Heart left ventricle (tissue), 16 donors: ENCODE measurements at places on chromosomes 5 and 9.
A peak's percentile ranks its signal among the peaks of the same experiment; 100 is the strongest.

- no peaks in the 10 kb centered on the region for H3K4me1 ChIP-seq
- no peaks in the 10 kb centered on the region for H3K27me3 ChIP-seq
- no peak overlapping the region for H3K27ac ChIP-seq
These were observed 398.6 kb upstream of the ADAMTSL1 start for GRCh38 chr9:18075253-18075952.

GRCh38 chr9:86721843-86722705 lies 225.2 kb downstream of the GAS1 start:
- H3K4me3 ChIP-seq, result no peak overlapping the region
- DNase-seq, result peak; percentile 59
- no peaks in the 10 kb centered on the region for H3K27me3 ChIP-seq
- H3K4me1 ChIP-seq, result peaks cover 5% of the 10 kb centered on the region
- H3K27ac ChIP-seq, result peak overlapping the region; percentile 44

DNA sequence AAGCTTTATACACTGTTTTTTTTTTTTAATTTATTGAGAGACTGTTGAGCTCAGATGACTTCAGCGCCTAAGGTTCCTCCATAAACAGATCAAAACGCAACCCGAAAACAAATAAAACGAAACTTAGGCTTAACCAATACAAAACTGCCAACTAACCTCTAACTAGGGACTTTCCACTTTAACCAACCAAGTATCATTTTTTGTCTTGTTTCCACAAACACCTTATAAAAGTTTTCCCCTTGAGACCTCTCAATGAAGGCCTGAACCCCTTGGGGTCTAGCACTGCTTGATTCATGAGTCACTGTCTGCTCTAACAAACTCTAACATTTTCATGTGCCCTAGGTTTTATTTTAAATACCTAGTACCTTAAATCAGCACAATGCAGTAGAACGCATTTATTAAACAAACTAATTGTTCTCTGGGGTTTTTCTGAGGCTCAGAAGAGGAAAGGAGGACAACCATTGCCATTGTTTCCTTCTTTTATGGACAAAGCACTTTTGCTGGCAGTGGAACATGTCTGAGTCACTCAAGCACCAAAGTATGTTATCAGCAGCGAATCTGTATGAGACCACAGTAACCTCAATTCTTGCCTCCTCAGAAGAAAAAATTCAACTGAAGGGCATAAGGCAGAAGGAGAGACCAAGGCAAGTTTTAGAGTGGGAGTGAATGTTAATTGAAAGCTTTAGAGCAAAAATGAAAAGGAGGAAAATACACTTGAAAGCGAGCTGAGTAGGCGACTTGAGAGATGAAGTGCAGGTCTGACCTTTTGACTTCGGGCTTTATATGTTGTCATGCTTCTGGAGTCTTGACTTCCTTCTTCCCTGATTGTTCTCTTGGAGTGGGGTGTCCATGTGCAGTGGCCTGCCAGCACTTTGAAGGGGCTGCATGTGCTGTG lies 97.7 kb upstream of the HCN1 start:
- H3K27me3 ChIP-seq, result no peaks in the 10 kb centered on the region
- DNase-seq, result no peak
- no peaks in the 10 kb centered on the region for H3K4me1 ChIP-seq

- H3K4me1 ChIP-seq, result peaks cover 25% of the 10 kb centered on the region
- no peak for DNase-seq
- H3K27me3 ChIP-seq, result no peaks in the 10 kb centered on the region
These were observed 514 bp downstream of the STOML2 start for GRCh38 chr9:35102465-35102768.

GRCh38 chr5:39774605-39775004 lies 349.8 kb upstream of the DAB2 start:
- H3K4me1 ChIP-seq, result no peaks in the 10 kb centered on the region
- no peaks in the 10 kb centered on the region for H3K27me3 ChIP-seq
- no peak for DNase-seq
- H3K4me3 ChIP-seq, result no peak overlapping the region
- H3K27ac ChIP-seq, result no peak overlapping the region
- H3K36me3 ChIP-seq, result no peaks in the 10 kb centered on the region

DNA sequence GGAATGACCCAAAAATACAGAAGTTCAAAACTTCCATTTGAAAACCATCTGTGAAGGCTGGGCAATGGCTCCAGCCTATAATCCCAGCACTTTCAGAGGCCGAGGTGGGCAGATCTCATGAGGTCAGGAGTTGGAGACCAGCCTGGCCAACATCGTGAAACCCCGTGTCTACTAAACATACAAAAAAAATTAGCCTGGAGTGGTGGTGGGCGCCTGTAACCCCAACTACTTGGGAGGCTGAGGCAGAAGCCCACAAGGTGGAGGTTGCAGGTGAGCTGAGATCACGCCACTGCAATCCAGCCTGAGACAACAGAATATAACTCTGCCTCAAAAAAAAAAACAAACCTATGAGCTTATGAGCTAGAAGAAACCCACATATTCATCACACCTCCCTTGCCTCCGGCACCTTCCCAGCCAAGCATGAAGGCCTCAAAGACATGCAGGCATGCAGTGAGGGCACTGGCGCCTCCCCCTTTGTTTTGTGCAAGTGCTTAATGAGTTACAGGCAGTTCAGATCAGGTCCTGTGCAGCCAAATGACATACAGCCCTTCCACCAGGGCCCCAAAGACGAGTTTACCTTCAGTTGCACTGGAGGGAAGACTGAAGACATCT lies 9.9 kb downstream of the HNRNPH1 start:
- no peak for DNase-seq
- no peak overlapping the region for H3K4me3 ChIP-seq
- peaks cover 98% of the 10 kb centered on the region for H3K36me3 ChIP-seq
- no peaks in the 10 kb centered on the region for H3K27me3 ChIP-seq

DNA sequence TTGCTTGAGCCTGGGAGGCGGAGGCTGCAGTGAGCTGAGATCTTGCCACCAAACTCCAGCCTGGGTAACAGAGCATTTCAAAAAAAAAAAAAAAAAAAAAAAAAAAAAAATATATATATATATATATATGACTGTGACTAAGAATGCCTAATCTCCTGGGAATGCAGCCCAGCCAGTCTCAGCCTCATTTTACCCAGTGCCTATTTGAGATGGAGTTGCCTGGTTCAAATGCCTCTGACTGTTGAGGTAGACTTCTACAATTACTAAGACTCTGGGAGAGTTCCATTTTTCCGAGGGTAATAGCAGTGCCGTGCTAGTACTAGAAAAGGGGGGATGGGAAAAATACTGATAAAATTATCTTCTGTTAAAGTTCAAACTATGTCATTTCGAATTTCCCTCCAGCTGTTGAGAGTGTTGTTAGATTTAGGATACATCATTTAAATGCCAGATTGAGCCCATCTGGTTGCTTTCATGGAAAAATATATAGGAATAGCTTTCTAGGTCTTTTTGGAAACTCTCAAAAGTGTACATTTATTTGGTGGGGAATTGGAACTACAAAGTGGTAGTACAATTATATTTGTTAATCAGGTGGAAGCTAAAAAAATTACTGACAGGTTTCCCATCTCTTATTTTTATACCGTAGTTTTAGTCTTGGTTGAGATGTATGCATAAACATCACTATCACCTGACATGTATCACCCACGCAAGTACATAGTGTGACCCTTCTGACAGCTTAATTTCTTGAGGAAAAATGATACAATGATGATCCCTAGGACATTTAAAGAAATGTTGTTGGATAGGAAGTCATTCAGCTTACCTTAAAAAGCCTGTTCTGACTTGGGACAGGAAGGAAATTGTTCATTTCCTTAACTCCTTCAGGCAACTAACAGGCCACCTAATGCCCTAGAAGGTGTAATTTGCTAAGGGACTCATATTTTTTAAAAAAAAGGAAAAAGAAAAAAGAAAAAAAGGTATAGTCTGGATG lies 214.9 kb downstream of the ADAMTSL1 start:
- H3K36me3 ChIP-seq, result no peaks in the 10 kb centered on the region
- H3K27me3 ChIP-seq, result no peaks in the 10 kb centered on the region
- H3K4me3 ChIP-seq, result no peak overlapping the region
- H3K4me1 ChIP-seq, result no peaks in the 10 kb centered on the region
- no peak overlapping the region for H3K27ac ChIP-seq

DNA sequence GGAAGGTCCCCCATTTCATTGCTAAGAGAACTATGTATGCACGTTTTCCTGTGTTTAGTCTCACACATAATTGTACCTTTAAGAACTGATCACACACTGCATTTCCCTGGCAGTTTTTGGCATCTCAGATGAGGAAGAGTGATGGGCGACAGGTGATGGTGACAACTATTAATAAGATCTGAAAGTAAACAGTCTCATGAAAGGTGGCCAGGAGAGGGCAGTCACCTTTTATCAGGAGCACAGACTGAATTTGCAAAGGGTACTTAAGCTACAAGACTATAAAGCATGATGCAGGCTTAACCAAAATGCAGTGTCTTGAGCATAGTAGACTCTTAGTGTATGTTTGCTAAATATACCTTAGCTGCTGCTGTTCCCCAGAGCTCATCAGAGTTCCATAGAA lies 91.5 kb downstream of the GHR start:
- no peaks in the 10 kb centered on the region for H3K4me1 ChIP-seq
- no peaks in the 10 kb centered on the region for H3K36me3 ChIP-seq
- no peaks in the 10 kb centered on the region for H3K27me3 ChIP-seq
- H3K4me3 ChIP-seq, result no peak overlapping the region
- H3K27ac ChIP-seq, result no peak overlapping the region

- no peak for DNase-seq
- no peak overlapping the region for H3K4me3 ChIP-seq
- no peaks in the 10 kb centered on the region for H3K27me3 ChIP-seq
- H3K36me3 ChIP-seq, result no peaks in the 10 kb centered on the region
These were observed 471.8 kb upstream of the BRINP1 start for GRCh38 chr9:119841016-119841415.

GRCh38 chr9:87543251-87543650 lies 45.6 kb downstream of the DAPK1 start:
- H3K4me3 ChIP-seq, result no peak overlapping the region
- no peak for DNase-seq
- H3K36me3 ChIP-seq, result no peaks in the 10 kb centered on the region
- no peaks in the 10 kb centered on the region for H3K27me3 ChIP-seq
- H3K4me1 ChIP-seq, result no peaks in the 10 kb centered on the region
- H3K27ac ChIP-seq, result no peak overlapping the region

DNA sequence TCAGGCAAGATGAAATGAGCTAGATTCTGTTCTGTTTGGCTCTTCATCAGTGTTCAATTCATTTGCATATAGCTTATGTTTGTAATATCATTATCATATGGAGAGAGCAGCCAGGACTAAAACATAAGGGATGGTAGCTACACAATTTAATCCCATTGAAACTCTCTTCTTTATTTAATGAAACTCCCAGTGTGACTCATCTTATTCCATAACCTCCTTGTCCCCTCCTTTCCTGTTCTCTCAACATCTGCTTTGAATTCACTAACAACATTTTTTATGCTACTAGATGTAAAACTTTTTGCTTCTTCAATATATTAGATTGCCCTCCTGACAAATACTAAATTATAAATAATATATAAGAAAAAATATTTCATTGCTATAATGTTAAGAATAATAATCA lies 1823.4 kb downstream of the MAT2B start:
- DNase-seq, result no peak
- H3K4me3 ChIP-seq, result no peak overlapping the region
- no peaks in the 10 kb centered on the region for H3K27me3 ChIP-seq
- no peaks in the 10 kb centered on the region for H3K36me3 ChIP-seq
- no peak overlapping the region for H3K27ac ChIP-seq

DNA sequence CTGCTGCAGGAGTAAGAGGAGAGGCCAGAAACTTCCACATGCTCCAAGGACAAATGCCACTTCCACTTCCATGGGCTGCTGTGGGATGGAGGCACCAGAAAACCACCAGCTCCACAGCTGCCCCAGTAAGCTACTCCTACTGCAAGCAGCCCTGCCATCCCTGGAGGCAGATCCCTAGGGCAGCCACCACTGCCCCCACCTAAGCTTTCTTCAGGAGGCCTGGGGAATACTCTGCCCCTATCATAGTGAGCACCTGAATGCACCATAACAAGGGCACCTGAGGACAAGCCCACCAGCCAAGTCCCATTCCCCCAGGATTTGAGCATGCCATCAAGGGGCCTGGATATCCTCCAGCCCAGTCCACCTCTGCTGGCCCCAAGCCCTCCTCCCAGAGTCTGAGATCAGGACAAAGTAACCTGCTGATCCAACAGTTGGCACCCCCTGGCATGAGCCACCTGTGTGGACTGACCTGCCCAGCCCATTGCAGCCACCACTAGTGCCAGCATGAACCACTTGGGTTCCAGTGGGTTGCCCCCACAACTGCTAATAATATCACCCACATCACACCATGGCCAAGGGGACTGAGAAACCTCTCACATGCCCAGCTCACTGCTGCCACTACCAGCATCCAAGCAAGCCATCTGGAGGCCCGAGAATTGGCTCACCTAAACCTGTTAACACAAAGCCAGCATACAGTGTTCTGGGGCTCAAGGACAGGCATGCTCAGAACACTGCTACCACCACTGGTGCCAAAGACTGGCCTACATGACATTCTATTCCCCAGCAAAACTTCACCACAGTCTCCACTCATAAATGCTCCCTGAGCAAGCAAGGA lies 480.1 kb downstream of the CDH12 start:
- DNase-seq, result no peak
- H3K4me1 ChIP-seq, result no peaks in the 10 kb centered on the region
- H3K36me3 ChIP-seq, result no peaks in the 10 kb centered on the region
- H3K4me3 ChIP-seq, result no peak overlapping the region
- no peak overlapping the region for H3K27ac ChIP-seq

GRCh38 chr5:171445644-171446516 lies 26.4 kb downstream of the FGF18 start:
- no peak for DNase-seq
- H3K4me3 ChIP-seq, result no peak overlapping the region
- no peaks in the 10 kb centered on the region for H3K27me3 ChIP-seq
- no peak overlapping the region for H3K27ac ChIP-seq

DNA sequence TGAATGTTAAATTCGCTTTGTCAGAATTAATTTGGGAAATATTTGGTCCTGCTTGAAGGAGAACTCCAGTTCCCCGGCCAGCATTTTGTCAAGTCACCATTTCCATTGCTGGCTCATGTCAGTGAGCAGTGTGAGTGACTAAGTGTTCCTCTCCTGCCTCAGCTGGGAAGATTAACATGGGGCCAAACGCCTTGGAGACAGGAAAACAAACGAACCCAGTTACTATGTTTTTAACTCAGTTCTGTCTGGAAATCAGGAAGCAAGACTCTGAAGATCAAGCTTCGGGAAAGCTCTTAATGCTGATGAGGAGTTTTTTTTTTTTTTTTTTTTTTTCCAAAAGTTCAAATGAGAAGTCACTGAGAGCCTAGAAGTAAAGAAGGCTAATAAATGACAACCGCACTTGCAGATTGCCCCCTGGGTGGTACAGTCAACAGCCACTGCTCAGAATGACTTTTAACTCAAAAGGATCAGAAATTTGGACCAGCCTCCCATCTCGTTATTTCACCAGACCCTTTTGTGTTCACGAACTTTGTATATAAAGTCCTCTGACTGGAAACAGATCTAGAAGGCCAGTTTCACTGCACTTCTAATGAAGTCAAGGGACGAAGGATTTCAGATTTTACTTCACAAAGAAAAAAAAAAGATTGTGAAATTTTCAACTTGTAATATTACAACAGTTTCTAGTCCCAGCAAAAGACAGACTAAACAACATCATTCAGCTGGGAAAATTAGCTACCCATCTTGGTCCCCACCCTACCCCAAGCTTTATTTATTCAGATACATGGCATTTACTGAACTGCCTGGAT lies 121.3 kb downstream of the LHFPL2 start:
- H3K27ac ChIP-seq, result peak overlapping the region; percentile 2
- peaks cover 34% of the 10 kb centered on the region for H3K4me1 ChIP-seq
- H3K36me3 ChIP-seq, result no peaks in the 10 kb centered on the region
- no peaks in the 10 kb centered on the region for H3K27me3 ChIP-seq
- H3K4me3 ChIP-seq, result no peak overlapping the region
- no peak for DNase-seq

- no peaks in the 10 kb centered on the region for H3K27me3 ChIP-seq
- no peak overlapping the region for H3K4me3 ChIP-seq
- H3K4me1 ChIP-seq, result peaks cover 36% of the 10 kb centered on the region
- peak; percentile 65 for DNase-seq
These were observed 20.3 kb downstream of the LPCAT1 start for GRCh38 chr5:1503241-1504068.
